ENCODE measurements at places on chromosomes 5 and 9.
A peak's percentile ranks its signal among the peaks of the same experiment; 100 is the strongest.

- DNase-seq = no peak
Observed at GRCh38 chr5:169442403-169442874, 141.1 kb upstream of the SPDL1 start.

DNA sequence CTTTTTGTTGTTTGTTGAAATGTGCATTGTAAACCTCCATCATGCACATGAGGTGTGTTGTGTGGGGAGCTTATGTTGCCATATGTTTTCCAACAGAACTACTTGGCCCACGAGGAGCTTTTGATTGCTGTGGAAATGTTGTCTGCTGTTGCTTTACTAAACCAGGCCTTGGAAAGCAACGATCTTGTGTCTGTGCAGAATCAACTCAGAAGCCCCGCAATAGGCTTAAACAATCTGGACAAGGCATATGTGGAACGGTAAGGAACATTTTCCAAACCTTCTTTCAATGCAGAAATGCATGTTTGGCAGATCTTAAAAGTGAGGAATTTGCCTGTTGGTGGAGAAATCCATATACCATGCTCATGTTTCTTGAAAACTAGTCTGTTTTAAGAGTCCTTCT lies 22.5 kb downstream of the F2RL2 start:
- DNase-seq = no peak

GRCh38 chr5:56938858-56939257 lies 13.1 kb downstream of the MIER3 start:
- no peak for DNase-seq

- no peak for DNase-seq
Observed at GRCh38 chr9:116661037-116661954, 25.8 kb upstream of the TRIM32 start.

- peak; percentile 8 for DNase-seq
Observed at GRCh38 chr5:77960863-77961396, 184.8 kb upstream of the TBCA start.

DNA sequence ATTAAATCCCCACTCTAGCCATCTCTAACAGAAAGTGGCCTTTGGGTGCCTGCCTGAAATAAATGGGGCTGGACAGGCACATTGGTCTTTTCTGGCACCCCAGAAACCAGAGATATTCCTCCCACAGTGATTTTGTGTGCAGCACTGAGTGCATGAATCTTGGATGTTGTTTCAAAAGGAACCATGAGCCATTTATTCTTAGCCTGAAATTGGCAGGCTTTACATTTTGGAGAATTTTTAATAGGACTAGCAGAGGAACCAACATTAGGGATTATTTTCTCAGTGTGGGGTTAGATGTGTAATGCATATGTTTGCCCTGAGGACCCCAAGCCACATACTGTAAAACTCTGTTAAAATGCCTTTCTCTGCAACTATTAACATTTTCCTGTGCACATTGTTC lies 451.3 kb downstream of the NFIB start:
- no peak for DNase-seq

DNA sequence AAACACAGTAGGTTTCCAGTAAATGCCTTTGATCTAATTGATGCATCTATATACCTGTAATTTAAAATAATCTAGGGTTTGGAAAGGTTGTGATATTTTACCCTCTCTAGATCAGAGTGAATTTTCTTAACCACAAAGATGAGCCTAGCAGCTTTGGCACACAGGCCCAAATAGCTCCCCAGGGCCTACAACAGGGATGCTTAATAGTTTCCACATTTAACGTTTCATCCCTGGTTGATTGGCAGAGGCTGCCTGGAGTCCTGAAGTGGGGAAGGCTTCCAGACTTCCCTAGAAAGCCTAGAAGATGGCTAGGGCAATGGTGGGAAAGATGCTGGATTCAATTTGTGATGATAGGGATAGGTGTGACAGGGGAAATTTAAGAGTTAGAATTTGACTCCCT lies 206.6 kb downstream of the NSG2 start:
- no peak for DNase-seq
